ENCODE measurements at places on chromosomes 7 and 10. TPM values are rescaled to one million over a fixed set of nuclear protein-coding genes. Genes with fewer than 3 reads are reported as not detected.
A peak's percentile ranks its signal among the peaks of the same experiment; 100 is the strongest.

DNA sequence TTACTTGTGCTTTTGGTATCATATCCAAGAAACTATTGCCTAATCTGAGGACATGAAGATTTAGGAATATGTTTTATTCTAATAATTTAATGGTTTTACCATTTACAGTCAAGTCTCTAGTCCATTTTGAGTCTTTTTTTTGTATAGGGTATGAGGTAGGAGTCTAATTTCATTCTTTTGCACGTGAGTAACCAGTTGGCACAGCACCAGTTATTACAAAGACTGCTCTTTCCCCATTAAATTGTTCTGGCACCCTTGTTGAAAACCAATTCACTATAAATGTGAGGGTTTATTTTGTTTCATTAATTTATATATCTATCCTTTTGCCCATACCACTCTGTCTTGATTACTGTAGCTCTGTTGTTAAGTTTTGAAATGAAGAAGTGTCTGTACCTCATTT, 381.6 kb downstream of the SUGCT start:
- no peak for DNase-seq

GRCh38 chr10:30422981-30423654, 10.9 kb upstream of the MAP3K8 start:
- peak; percentile 52 for DNase-seq

CPEB3 gene
- 1.6 TPM for polyA plus RNA-seq

DNA sequence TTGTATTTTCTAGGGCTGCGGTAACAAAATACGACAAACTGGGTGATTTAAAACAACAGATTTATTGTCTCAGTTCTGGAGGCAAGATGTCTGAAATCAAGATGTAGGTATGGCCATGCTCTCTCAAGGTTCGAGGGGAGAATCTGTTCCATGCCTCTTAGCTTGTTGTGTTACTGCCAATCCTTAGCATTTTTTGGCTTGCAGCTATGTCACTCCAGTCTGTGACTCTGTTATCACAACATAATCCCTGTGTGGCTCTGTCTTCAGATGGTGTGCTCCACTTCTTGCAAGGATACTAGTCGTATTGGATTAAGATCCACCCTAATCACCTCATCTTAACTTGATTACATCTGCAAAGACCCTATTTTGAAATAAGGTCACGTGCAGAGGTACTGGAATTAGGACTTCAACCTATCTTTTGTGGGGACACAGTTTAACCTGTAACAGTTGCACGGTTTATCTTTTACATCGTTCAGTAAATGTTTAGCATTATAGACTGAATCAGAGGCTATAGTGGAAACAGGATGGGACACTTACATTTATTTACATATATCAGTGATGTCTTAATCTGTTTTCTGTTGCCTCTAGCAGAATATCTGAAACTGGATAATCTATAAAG, 3.1 kb downstream of the C1GALT1 start:
- no peak for DNase-seq

LEP gene
- not detected for polyA plus RNA-seq

ITGB8 gene
- 0.01 TPM for polyA plus RNA-seq

GRCh38 chr7:37988721-37989650, 68.5 kb downstream of the EPDR1 start:
- DNase-seq: no peak

LRRC4 gene
- 0.22 TPM for polyA plus RNA-seq

GIMAP4 gene
- polyA plus RNA-seq: 0.30 TPM

- no peak for DNase-seq
Measured at GRCh38 chr10:61301575-61301974, 151.6 kb downstream of the TMEM26 start.

CPA1 gene
- polyA plus RNA-seq: not detected

GRCh38 chr7:37765872-37766525, 82.4 kb upstream of the NME8 start:
- peak; percentile 38 for DNase-seq

SPDYE2B gene
- not detected for polyA plus RNA-seq

- no peak for DNase-seq
Measured at GRCh38 chr7:149832332-149833041, 5.7 kb upstream of the ZNF862 start.

VPS26A gene
- polyA plus RNA-seq: 5.0 TPM

DNA sequence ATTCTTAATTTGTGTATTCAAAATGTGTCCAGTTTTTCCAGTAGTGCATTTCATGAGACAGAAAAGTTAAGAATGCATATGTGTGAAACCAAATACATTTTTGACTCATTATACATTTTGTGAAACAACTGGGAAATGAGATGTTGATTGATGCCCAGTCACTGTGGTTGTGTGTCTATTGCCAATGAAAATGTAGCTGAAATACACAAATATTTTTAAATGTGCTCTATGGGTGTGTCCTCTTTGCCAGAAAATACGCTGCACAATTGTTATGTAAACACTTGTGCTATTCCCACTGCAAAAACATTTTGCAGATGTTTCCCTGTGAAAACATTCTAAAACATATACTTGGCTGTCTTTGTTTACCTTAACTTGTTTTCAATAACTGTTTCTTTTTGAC, 395.2 kb downstream of the TFEC start:
- no peak for DNase-seq

DNA sequence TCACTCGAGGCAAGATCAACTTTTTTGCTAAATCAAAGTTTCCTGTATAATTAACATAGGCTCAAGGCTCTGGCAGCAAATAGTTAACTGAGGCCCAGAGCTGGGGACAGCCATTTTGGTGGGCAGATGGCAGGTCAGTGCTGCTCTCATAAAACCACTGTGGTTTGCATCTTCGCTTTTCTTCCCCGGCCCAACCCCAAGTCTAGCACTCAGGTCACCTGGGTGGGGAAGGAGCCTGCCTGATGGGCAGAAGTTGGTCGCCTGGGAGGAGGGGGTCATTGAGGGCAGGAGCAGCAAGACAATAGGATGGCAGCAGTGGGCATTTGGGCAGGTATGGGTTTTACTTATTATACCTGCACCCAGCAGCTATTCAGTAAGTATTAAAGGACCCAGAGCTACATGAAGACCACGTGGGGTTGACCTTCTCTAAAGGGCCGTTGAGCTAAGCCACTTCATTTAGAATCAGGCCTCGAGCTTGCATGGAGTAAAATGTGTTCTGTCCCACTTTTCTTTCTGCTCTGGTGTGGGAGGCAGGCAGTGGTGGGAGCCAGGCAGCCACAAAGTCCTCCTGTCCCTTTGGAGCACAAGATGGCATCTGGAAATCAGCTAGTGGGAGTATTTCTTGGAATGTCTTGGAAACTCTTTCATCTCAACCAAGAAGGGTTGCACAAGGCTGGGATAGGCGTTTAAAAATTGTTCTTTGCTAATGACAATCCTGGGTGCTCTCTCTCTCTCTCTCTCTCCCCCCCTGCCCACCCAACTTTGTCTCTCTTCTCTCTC, 133.4 kb downstream of the SPAG6 start:
- DNase-seq: no peak

GRCh38 chr7:150993511-150993910, 2.7 kb downstream of the NOS3 start:
- no peak for DNase-seq

GRCh38 chr10:99435986-99436638, 5.7 kb upstream of the GOT1 start:
- DNase-seq: peak; percentile 66

CFAP43 gene
- not detected for polyA plus RNA-seq

DNA sequence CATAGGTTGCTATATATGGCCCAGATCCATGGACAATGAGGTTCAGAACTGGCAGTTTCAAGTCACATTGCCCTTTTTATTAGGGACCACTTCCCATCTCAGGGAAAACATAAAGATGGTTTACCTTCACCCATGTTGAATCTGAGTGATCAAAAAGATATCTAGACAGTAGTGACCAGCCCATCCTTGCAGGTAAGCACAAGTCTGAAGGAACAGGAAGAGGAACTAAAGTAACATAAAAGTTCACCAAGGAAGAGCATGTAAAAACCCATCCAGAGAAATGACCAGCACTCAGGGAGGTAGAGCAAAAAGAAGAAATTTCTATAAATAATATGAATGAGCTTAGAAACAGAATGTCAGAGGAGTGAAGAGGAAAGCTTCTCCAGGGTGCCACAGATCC, 382.5 kb downstream of the PARD3 start:
- no peak for DNase-seq

GOT1 gene
- 5.8 TPM for polyA plus RNA-seq

ZNF789 gene
- 19.8 TPM for polyA plus RNA-seq

GRCh38 chr7:2359610-2360009, 5.0 kb downstream of the EIF3B start:
- DNase-seq: no peak
